Hepatocyte (in vitro differentiated cells): ENCODE measurements at places on chromosomes 1 and 21. TPM values are rescaled to one million over a fixed set of nuclear protein-coding genes. Genes with fewer than 3 reads are reported as not detected.
A peak's percentile ranks its signal among the peaks of the same experiment; 100 is the strongest.

FCN3 gene
- polyA plus RNA-seq: not detected in 2 replicates

TMEM82 gene
- polyA plus RNA-seq: 14.7 and 16.4 TPM in 2 replicates

GRCh38 chr1:37926038-37926924, 20.6 kb downstream of the INPP5B start:
- no peak for DNase-seq

- DNase-seq: peak; percentile 21
Measured at GRCh38 chr1:11174261-11174942, 14.8 kb upstream of the ANGPTL7 start.

DNA sequence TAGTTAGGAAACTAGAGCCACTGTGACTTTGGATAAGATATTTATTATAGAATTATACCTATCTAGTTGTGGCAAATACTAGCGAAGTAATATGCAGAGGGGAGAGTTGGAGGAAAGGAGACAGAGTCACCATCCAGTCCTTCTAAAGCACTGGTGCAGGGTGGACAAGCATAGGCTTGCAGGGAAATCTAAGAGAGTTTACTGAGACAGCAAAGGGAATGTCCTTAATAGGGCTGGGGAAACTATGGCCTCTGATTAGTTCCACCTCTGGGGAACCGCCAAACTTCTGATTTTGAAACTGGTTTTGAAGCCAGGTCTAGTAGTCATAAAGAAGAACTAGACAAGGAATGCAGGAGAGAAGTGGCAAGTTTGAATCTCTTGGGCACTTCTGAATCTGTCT, 407.9 kb downstream of the VAV3 start:
- DNase-seq: no peak

DNA sequence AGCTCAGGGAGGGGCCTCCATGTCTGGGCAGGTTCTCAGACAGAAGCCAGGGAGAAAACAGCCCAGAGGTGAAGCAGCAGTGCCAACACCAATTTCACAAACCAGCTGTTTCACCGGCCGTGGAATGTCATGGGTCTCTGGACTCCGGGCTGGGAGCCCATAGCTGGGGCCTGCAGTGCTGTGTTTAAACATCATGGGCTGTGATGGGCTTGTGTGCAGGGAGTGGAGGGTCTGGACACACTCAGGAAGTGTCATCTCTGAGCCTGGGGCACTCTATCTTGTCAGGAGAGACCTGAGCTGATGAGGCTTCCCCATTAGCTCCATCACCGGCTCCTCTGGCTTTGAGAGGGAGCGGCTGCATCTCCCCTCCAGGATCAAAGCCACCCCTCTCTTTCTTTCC, 173.6 kb upstream of the IGSF21 start:
- no peak for DNase-seq
